RPMI8226 (cell line): ENCODE measurements at places on chromosomes 4 and X.

- DNase-seq, result peak; percentile 86
Observed at GRCh38 chrX:40109288-40110008, 11.7 kb upstream of the BCOR start.

GRCh38 chr4:140931911-140932310 is 175.7 kb upstream of the TBC1D9 start:
- no peak for DNase-seq

DNA sequence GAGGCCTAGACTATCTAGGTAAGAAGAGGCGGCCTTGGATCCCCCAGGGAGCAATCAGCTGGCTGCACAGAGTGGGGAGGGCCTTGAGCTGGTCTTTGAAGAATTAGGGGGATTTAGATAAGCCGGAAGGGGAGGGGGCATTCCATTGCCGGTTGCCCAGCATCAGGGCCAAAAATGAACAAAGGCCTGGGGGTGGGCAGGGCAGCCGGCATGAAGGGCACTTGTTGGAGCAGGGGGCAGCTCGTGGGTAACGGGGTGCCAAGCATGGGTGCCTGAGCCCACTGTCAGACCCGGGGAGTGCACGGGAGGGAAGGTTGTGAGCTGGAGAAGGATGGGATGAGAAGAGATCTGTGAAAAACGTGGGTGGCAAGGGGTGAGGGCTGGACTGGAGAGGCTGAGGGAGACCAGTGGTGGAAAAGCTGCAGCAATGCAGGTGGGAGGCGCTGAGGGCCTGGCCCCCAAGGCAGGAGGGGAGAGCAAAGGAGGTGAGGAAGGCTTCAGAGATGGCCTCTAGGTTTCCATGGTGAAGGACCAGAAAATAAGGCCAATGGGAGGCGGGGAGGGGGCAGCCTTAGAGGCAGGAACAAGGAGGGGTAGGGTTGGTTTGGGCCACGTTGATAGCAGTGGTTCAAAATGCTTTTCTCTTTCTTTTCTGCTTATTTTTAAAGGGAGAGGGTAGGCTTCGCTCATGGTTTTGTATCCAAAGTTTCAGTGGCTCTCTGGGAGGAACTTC is 8.6 kb downstream of the KLF3 start:
- no peak for DNase-seq

DNA sequence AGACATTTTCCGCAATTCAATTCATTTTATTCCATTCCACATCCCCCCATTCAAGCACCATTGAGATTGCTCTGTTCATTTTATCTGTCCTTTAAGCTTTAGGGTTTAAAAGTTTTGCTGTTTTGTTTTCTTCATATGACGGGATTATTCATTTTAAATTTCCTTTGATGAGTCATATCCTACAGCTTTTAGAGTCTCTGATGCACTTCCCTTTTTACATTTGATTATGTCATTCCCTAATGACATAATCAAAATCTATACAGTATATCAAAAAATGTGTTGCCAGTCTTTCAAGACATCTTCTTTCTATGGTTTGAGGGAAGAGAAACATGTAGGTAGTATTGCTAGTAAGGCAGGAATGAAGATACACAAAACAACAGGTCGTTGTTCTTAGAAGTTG is 456.3 kb downstream of the PDGFC start:
- DNase-seq, result no peak

- DNase-seq, result no peak
Observed at GRCh38 chr4:145125396-145125795, 27.3 kb downstream of the ABCE1 start.

- no peak for DNase-seq
Observed at GRCh38 chrX:85996555-85996954, 50.8 kb downstream of the CHM start.

GRCh38 chrX:120251471-120252011 is 929 bp downstream of the ZBTB33 start:
- peak; percentile 59 for DNase-seq

DNA sequence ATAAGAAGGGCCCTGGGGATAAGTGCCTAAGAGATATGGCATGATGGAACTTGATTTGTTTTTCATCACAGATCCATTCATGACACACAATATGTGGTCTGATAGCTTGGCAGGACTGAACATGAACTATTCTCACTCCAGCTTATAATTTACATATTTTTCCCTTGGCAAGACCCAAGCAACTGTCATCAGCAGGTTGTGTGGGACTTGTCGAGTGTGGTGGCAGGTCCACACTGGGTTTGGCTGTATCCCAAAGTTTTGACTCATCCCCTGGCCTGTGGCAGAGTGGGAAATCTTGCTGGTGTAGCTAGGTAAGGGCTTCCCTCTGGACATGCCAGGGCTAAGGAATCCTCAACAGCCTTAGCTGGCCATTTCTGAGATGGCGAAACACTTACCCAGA is 81.0 kb upstream of the STIM2 start:
- no peak for DNase-seq

GRCh38 chr4:78079726-78080430 is 22.8 kb downstream of the FRAS1 start:
- DNase-seq, result peak; percentile 8

DNA sequence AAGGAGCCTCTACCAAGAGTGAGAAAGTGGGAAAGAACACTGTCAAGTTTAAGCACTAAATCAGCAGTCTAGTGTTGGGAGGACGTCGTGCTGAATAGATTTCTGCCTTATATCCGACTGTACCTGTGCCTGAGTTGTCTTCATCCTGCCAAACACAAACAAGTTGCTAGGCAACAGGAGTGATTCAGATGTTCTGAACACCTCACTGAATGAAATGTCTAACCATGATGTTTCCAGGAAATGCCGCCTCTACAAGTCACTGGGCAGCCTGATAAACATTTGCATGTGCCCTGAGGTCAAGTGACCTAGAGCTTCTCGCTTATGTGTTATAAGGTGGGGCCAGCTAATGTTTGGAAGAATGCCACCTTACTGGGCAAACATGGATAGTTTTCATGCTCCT is 37.9 kb downstream of the SGMS2 start:
- DNase-seq, result no peak

DNA sequence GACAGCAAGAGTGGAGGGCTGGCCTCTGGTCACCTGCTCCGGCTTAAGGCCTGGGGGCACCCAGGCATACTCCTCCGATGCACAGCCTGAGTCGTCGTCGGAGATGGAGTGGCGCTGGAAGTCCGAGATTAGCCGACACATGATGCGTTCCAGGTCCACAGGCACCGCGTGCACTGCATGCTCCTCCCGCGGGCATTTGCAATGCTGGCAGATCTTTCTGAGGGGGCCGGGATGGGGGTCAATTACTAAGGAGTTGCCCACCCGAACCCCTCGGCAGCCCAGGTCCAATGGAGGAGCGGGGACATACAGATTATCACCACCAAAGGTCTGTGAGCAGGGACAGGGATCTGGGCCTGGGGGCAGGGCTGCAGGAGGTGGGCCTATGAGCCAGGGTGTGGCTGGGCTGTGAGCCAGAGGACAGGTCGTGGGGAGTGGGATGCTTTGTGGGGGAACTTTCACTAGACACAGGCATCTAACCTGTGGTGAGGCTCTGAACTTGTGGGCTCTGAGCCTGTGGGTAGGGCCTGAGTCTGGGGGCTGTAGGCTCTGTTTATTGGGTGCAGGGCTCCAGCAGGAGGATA is 2.4 kb downstream of the PRICKLE3 start:
- no peak for DNase-seq

GRCh38 chr4:82801910-82802521 is 3.4 kb upstream of the SCD5 start:
- peak; percentile 19 for DNase-seq

DNA sequence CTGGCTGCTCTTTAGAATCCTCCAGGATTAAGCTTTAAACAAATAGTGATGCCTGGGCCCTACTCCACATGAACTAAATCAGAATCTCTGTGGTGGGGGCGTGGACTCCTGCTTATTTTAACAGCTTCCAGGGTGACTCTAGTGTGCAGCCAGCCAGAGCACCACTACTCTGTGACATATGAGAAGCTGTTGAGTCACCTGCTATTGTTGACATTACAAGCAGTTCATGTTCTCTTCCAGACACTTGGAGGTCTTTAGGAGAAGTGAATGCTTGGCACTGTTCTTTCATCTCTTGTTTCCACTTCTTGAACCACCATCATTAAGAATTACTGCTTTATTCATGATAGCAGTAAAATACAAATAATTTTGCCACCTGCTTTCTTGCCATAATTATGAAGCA is 426 bp upstream of the C4orf51 start:
- no peak for DNase-seq

DNA sequence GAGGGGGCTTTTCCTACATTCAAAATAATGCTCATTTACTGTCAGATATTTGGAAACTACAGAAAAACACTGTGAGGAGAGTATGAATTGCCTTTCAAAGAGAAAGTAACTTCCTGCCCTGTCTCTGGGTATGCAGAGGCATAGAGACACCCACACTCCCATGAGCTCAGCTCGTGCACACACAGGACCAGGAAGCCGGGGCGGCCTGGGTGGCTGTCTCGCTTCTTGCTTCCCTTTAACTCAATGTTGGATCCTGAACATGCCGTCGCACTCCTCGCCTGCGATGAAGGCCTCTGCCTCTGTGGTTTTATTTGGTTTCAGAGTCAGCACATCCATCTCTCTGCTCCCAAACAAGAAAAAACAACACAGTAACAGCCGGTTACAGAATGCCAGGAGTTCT is 40.1 kb upstream of the GPR78 start:
- peak; percentile 11 for DNase-seq

DNA sequence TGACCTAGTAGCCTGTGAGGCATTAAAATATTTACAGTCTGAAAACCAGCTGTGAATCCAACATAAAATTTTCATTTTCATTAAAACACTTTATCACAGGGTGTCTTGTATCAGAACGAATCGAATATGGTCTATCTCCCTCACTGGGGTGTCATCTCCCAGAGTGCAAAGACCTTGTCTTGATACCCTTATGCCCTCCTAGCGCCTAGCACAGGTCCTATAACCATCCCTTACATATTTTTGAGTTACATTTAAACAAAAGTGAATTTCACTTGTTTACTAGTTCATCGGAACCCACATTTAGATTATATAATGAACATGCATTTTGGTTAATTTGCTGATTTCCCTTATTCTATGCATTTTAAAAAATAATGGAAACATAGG is 14.0 kb downstream of the DIPK2B start:
- no peak for DNase-seq

- DNase-seq, result no peak
Observed at GRCh38 chr4:28558895-28559294, 1698.3 kb downstream of the STIM2 start.

- no peak for DNase-seq
Observed at GRCh38 chr4:182126096-182126495, 117.1 kb upstream of the TENM3 start.

DNA sequence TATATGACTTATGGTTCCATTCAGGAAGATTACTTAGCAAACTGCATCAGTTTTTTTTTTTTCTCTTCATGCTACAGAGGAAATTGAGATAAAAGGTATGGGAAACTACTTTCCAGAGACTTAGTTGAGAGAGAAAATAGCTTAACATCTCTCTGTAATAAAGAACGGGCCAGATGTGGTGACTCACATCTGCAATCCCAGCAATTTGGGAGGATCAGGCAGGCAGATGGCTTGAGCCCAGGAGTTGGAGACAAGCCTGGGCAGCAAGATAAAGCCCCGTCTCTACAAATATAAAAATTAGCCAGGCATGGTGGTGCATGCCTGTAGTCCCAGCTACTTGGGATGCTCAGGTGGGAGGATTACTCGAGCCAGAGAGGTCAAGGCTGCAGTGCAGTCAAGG is 271.2 kb upstream of the TENM3 start:
- no peak for DNase-seq

DNA sequence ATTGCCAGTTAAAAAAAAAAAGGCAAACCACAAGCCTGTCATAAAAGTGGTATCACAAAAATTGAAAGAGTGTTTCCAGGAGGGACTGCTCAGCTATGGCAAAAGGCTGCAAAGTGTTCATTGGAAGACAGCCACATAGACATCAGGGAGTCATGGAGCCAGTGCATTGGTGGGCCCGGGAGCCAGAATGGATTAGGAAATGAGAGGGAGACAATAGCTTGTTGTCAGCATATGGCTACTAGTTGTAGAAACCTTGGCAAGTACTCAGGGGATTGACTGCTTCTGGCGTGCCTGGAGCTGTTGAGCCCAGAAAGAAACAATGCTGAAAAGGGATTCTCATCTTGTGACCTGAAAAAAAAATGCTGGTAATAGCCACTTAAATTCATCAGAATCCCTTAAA is 5.0 kb downstream of the GAR1 start:
- DNase-seq, result no peak

- DNase-seq, result no peak
Observed at GRCh38 chrX:122703762-122704161, 480.3 kb upstream of the GRIA3 start.

DNA sequence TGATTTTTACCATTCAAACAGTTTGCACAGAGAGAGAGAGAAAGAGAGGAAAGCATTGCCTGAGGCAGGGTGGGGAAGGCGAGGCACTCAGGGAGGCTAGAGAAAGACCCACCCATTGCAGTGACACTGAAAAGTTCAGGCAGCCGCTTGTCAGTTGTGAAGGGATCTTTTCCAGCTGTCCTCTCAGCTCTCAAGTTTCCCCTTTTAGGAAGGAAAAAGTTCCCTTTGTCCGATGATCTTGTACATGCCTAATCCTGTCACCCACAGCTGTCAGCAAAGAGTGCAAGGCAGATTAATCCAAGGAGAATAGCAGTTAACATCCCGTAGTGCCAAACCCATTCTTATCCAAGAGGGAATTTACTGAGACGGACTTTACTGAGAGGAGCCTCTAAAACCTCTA is 255.0 kb downstream of the MAGEB5 start:
- DNase-seq, result no peak

DNA sequence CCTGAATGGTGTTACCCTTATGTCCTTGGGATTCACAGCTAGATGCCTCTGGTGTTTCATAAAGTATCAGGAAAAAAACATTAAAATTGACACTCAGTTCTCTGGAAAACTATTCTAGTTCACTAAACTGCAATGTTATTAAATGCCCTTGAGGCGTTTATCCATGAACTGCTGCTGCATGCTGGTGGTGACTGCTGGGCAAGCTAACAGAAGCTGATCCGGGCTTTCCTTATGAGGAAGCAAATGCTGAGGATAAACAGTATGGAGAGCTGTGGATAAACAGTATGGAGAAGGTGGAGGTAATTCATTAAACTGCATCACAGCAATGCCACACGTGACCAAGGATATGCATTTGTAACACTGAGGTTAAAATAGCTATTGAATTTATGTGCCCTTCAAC is 227.0 kb downstream of the NR3C2 start:
- DNase-seq, result no peak
